M059J (cell line): ENCODE measurements at places on chromosomes 5 and 9.
A peak's percentile ranks its signal among the peaks of the same experiment; 100 is the strongest.

DNA sequence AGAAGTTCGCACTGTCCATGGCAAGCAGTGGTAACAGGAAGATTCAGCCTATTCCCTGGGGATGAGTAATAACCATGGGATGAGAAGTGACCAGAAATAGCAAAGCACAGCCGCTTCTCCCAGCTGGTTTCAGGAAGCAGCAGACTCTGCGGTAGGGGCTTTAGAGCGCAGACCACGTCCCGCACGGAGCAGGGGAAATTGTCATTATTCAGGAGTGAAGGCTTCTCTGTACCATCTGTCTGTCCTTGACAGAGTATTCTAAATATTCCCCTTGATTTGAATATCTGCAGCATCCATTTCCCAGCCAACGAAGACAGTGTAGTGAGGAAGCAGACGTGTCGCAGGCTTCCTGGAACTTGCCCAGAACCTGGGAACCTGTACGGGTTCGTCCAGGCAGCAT, 159.6 kb downstream of the NXNL2 start:
- DNase-seq = peak; percentile 35

DNA sequence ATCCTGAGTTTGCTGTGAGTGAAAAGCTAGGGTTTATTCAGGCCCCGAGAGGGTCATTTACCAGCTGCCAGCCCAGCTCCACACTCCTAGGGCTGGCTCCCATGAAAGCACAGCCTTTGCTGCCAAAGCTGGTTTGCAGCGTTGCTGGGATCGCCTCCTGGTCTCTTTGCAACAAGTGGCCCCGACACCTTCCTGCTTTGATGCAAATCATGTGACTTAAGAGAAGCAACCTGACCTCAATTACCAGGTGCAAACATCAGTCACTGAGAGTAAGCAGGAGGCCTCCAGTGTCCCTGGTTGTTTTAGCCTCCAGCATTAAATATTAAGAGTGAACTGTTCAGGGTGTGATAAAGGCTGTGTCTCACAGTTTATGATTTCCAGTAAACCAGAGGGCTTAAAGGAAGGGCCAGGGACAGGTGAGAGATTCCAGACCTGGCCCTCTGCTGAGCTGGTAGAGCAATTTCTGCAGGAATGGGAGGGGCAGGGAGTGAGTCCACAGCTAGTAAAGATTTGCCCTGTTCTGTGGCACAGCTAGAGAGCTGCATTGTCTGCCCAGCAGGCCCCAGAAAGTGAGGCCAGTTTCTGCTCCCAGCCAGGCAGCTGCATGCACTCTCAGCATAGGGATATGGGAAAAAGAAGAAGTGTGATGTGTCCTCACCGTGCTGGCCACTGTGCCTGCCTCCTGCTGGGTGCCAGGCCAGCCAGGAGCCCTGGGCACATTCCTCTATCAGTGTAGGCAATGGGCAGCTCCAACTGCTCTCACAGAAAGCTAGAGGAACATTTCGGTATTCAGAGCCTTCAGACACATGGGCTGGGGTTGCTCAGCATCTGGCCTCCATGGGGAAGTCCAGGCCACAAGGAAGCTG, 58.0 kb downstream of the SLC22A5 start:
- DNase-seq = peak; percentile 47

DNA sequence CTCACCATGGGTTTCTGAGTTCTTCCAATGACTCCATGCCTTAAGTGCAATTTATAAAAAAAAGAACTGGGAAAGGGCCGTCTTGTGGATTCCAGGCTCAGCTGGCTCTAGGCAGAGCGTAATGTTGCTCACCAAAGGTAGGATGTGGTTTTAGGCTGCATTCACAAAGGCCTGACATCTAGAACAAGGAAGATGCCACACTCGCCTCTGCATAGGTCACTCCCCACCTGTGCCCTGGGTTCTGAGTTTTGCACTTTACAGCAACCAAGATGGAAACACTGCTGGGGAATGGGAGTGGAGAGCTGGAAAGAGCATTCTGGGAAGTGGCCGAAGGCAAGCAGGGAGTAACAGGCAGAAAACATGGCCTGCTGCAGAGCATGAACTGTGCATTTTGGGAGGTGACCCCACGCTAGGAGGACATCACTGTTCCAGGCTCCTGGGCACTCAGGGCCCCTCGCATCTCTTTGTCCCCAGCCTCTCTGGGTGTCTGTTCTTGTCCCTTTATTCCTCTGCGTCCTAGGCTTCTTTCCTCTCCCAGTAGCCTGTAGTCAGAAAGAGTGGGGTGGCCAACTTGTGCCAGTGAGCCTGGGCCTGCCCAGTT, 12.3 kb downstream of the FCN2 start:
- DNase-seq = no peak

DNA sequence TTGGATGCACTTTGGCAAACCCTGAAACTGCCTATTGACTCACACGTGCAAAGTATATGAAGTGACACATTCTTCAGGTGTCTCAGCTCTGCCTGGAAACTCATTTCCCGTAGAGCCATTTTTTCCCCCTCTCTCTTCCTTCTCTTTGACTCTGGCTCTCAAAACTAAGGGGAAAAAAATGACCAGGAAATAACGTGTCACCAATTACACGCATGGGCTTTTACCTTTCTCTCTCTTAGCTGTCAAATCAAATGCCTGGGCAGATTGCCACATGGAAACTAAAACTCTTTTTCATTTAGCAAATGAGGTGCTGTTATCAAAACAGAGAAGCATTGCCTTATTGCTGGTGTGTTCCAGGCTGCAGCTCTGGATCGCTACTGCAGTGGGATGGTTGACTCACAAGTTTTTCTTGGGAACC, 18.3 kb upstream of the IFNK start:
- DNase-seq = peak; percentile 68

- DNase-seq = no peak
These were observed 399 bp upstream of the FBN2 start for GRCh38 chr5:128538250-128539037.

DNA sequence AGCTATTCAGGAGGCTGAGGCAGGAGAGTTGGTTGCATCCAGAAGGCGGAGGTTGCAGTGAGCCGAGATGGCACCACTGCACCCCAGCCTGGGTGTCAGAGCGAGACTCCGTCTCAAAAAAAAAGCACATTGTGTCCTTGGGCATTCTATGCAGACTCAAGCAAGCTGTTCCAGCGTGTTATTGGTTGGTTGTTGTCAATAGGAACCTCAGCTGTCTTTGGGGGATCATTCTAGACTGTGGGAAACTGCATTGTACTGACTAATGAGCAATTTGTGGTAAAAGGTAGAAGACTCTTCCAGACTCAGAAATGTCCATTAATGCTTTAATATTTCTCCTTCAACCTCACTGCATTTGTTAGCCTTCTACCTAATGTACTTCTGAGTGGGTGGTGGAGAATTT, 379.5 kb upstream of the GRAMD2B start:
- peak; percentile 8 for DNase-seq

DNA sequence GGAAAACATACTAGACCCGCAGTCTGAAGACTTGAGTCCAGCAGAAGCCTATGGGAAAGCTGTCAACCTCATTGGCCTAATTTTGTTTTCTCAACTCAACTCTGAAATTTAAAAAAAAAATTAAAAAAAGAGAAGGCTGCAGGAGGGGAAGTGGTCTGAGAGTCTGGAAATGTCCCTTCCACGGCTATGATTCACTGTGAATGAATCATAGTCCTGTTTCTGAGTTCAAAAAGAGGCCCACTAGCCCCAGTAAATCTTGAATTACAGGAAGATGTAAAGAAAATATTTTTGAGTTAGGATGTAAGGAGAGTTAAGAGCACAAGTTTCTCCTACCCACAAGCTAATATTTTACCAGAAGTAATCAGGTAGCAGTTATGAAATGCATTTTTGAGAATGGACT, 565.5 kb upstream of the DMAC1 start:
- DNase-seq = no peak

DNA sequence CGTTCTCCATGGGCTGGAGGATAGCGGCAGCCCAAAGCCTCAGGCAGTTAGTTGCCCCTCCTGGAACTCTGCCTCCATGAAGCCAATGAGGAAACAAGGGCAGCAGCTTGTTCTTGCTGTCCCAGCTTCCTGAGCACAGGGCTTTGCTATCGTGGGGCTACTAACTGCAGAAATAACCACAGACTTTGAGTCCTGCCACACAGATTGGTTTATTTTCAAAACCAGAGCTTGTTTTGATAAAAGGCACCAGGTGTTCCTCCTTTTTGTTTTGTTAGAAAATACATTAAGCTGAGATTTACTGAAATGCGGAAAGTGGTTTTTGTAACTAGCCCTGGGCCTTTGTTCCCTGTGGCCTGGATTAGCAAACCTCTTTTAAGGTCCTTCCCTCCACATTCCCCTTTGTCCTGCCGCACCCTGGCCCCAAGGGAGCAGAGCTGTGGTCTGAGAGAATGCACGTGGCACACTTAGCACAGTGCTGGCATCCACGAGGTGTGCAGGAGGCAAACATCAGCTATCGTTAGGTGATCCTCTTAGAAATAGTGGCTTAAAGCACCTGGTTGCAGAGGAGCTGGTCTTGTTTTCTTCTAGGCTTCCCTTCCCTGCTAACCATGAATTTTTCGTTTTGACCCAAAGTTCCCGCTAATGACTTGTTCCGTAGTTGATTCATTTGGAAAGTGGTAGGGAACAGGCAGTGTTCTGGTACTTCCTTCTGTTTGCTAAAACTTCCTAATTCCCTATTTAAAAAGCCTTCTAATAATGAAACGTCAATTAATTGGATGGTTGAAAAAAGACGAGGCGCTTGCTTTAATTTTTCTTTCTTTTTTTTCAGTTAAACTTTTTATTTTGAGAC, 21.5 kb downstream of the MVB12B start:
- no peak for DNase-seq

- DNase-seq = no peak
These were observed 31.7 kb downstream of the UBE2QL1 start for GRCh38 chr5:6480133-6481051.
